ENCODE measurements at places on chromosomes 4 and X. TPM values are rescaled to one million over a fixed set of nuclear protein-coding genes. Genes with fewer than 3 reads are reported as not detected.

UGT2B11 gene
- total RNA-seq, result not detected

JCHAIN gene
- not detected for total RNA-seq

KLB gene
- total RNA-seq, result 0.46 TPM

TCEAL6 gene
- total RNA-seq, result 10.1 TPM

ASB5 gene
- 0.46 TPM for total RNA-seq

CCKAR gene
- 4.6 TPM for total RNA-seq

CPE gene
- total RNA-seq, result 539 TPM

All from diencephalon (tissue), 1 donor.